ENCODE measurements at places on chromosomes 11 and 22. TPM values are rescaled to one million over a fixed set of nuclear protein-coding genes. Genes with fewer than 3 reads are reported as not detected.

OR5B21 gene
- total RNA-seq, result 0.30 TPM

OR10A2 gene
- not detected for total RNA-seq

HEPN1 gene
- total RNA-seq, result not detected

MMP12 gene
- not detected for total RNA-seq

TMPRSS13 gene
- 1.7 TPM for total RNA-seq

Data from activated naive CD4-positive, alpha-beta T cell treated with anti-CD3 and anti-CD28 coated beads, Interleukin-2, amount 10 ng/mL, durations not matched to agents 5 hours and 36 hours (primary cell).